PC-3 (cell line): ENCODE measurements at places on chromosomes 6 and 20.

- peaks cover 5% of the 10 kb centered on the region; the same call in 1 of the 2 replicates for H3K36me3 ChIP-seq
- no peak overlapping the region for H3K4me3 ChIP-seq
- no peak for DNase-seq
- peaks cover 31% of the 10 kb centered on the region for H3K4me1 ChIP-seq
- H3K27me3 ChIP-seq = no peaks in the 10 kb centered on the region
These were observed 9.8 kb downstream of the LYRM4 start for GRCh38 chr6:5250911-5251310.

- no peaks in the 10 kb centered on the region for H3K36me3 ChIP-seq
- H3K27me3 ChIP-seq = no peaks in the 10 kb centered on the region
- no peak overlapping the region for H3K4me3 ChIP-seq
- no peak overlapping the region for H3K27ac ChIP-seq
- H3K4me1 ChIP-seq = no peaks in the 10 kb centered on the region
These were observed 17.9 kb downstream of the RNGTT start for GRCh38 chr6:88945415-88946008.

DNA sequence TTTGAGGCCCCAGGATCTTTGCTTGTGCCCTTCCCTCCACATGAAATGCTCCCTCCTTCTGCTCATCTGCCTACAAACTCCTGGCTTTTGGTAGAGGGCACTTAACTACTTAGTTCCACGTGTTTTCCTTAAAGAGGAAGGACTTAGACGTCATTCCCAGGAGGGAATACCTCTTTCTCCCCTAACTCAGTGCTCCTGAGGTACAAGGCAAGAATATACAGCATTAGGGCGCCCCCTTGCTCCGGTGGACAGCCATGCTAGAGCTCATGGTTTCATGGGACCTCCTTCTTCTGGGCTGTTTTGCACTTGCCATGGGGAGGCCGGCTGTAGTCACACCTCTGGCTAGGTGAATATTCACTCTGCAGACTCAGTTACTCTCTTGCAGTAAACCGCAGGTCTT, 93.8 kb upstream of the LY86 start:
- H3K27ac ChIP-seq = no peak overlapping the region
- H3K4me1 ChIP-seq = no peaks in the 10 kb centered on the region
- H3K4me3 ChIP-seq = no peak overlapping the region
- H3K36me3 ChIP-seq = no peaks in the 10 kb centered on the region
- H3K27me3 ChIP-seq = peaks cover 40% of the 10 kb centered on the region
- peak; percentile 54 for DNase-seq

DNA sequence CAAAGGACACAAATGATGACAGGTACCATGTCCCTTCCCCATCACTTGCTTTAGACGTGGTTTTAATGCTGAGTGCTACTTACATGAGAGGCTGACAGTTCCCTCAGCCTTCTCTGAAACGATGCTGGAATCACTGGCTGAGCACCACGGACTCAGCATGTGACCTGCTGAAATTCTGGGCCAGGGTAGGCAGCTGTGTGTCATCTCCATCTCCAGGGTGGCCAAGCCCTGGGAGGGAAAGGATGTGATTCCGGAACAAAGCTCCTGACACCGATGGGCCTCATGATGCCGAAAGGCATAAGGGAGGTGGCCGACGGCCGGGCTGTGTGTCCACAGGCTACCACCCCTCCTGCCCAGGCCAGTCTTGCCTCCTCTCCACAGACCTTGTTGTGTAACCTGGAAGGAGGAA, 184.3 kb upstream of the CST7 start:
- no peak overlapping the region for H3K4me3 ChIP-seq
- no peak for DNase-seq
- H3K4me1 ChIP-seq = no peaks in the 10 kb centered on the region
- H3K36me3 ChIP-seq = no peaks in the 10 kb centered on the region
- H3K27me3 ChIP-seq = peaks cover 40% of the 10 kb centered on the region
- H3K27ac ChIP-seq = no peak overlapping the region

DNA sequence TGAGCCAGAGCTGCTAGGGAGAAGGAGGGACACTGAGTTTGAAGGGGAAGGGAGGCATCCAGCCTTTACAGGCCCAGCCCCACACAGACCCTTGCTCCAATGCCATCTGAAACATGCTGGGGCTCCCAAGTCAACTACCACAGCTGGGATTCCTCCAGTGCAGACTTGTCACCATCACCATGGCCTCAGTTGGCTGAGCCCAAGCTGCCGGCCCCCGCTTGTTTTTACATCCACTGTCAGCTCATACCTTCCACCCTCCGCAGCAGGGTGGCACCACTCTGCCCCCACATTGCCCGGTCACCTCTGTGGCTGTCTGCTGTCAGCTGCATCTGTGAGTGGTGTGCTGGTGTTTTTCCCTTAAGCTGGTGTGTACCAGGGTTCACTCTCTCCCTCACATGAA, 26.1 kb downstream of the GFOD1 start:
- no peak overlapping the region for H3K4me3 ChIP-seq
- no peaks in the 10 kb centered on the region for H3K27me3 ChIP-seq
- H3K4me1 ChIP-seq = peaks cover 16% of the 10 kb centered on the region
- DNase-seq = no peak

- no peak overlapping the region for H3K27ac ChIP-seq
- peaks cover 19% of the 10 kb centered on the region for H3K4me1 ChIP-seq
- no peaks in the 10 kb centered on the region for H3K36me3 ChIP-seq
- H3K27me3 ChIP-seq = no peaks in the 10 kb centered on the region
- H3K4me3 ChIP-seq = no peak overlapping the region
These were observed 80.1 kb upstream of the SHLD1 start for GRCh38 chr20:5670036-5670536.

- H3K36me3 ChIP-seq = no peaks in the 10 kb centered on the region
- no peaks in the 10 kb centered on the region for H3K27me3 ChIP-seq
- peak; percentile 15 for DNase-seq
- peaks cover 7% of the 10 kb centered on the region; the same call in 1 of the 2 replicates for H3K4me1 ChIP-seq
These were observed 188.1 kb downstream of the FOXC1 start for GRCh38 chr6:1797801-1798200.

DNA sequence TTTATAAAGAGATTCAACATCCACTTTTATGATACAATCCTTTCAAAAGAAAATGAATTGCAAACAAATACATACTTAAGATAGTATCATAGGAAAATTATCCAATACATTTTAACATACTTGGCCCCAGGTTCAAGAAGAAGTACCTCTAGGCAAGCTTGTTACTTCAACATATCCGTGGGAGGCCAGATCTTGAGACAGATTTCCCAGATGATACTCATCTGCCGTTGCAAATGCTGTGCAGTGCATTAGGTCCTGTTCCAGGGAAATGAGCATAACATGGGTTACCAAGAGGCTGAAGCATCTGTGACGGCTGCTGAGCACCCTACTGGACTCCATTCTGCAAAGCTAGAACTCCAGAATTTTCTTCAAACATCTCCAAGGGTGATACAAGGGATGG, 15.6 kb downstream of the RMND1 start:
- no peaks in the 10 kb centered on the region for H3K27me3 ChIP-seq
- H3K4me1 ChIP-seq = peaks cover 14% of the 10 kb centered on the region
- DNase-seq = no peak
- H3K4me3 ChIP-seq = no peak overlapping the region

- peaks cover 3% of the 10 kb centered on the region for H3K36me3 ChIP-seq
- H3K4me3 ChIP-seq = no peak overlapping the region
- no peaks in the 10 kb centered on the region for H3K4me1 ChIP-seq
- no peak overlapping the region for H3K27ac ChIP-seq
These were observed 51.2 kb downstream of the ORC3 start for GRCh38 chr6:87641065-87641692.

DNA sequence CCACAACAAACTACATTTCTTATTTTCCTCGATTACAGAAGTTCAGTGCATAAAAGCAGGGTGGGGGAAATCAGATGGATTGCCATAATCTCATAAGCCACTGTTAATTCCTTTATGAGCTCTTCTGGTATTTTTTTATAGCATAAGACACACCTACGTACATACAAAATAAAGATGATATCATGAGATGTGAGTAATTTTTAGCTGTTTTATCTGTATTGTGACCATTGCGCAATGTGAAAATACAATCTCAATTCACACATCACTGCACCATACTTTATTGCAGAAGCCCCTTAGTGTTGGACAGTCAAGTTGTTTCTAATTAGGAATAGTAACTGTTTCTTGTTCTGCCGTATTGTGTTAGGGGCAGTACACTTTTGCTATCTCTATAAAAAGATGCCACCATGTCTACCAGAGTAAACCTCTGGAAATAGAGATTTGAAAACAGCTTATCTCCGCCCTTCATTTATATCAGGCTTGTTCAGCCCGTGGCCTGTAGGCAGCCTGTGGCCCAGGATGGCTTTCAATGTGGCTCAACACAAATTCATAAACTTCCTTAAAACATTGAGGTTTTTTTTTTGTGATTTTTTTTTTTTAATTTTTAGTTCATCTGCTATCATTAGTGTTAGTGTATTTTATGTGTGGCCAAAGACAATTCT, 90.4 kb downstream of the FARS2 start:
- H3K4me3 ChIP-seq = no peak overlapping the region
- H3K4me1 ChIP-seq = peaks cover 11% of the 10 kb centered on the region
- no peak overlapping the region for H3K27ac ChIP-seq
- no peaks in the 10 kb centered on the region for H3K27me3 ChIP-seq
- DNase-seq = peak; percentile 19
- no peaks in the 10 kb centered on the region for H3K36me3 ChIP-seq

GRCh38 chr6:80165819-80166218, 59.3 kb downstream of the BCKDHB start:
- H3K4me1 ChIP-seq = peaks cover 19% of the 10 kb centered on the region
- no peak overlapping the region for H3K4me3 ChIP-seq
- H3K36me3 ChIP-seq = no peaks in the 10 kb centered on the region
- H3K27ac ChIP-seq = no peak overlapping the region
- no peak for DNase-seq

DNA sequence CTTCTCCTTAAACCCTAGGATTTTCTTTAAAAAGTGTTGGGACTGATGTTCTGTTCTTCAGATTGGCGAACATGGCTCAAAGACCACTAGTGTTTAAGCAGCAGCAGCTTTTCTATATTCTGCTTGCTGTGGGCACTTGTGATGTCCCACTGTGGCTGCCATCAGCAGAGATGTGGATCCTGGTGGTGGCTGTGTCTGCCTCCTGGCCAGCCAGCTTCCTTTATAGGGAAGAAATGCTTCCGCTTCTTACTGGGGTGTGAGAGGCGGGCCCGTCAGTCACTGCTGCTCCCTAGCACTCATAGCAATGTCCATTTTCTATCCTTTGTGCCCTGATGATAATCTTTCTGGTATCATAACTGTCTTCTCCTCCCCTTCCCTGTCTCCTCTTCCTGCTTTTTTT, 66.7 kb upstream of the ESR1 start:
- no peak overlapping the region for H3K4me3 ChIP-seq
- H3K4me1 ChIP-seq = no peaks in the 10 kb centered on the region
- no peak overlapping the region for H3K27ac ChIP-seq
- no peak for DNase-seq
- no peaks in the 10 kb centered on the region for H3K27me3 ChIP-seq

GRCh38 chr6:44235269-44235668, 11.6 kb upstream of the HSP90AB1 start:
- H3K27me3 ChIP-seq = no peaks in the 10 kb centered on the region
- DNase-seq = no peak
- no peak overlapping the region for H3K4me3 ChIP-seq
- H3K36me3 ChIP-seq = peaks cover 12% of the 10 kb centered on the region
- H3K27ac ChIP-seq = no peak overlapping the region

DNA sequence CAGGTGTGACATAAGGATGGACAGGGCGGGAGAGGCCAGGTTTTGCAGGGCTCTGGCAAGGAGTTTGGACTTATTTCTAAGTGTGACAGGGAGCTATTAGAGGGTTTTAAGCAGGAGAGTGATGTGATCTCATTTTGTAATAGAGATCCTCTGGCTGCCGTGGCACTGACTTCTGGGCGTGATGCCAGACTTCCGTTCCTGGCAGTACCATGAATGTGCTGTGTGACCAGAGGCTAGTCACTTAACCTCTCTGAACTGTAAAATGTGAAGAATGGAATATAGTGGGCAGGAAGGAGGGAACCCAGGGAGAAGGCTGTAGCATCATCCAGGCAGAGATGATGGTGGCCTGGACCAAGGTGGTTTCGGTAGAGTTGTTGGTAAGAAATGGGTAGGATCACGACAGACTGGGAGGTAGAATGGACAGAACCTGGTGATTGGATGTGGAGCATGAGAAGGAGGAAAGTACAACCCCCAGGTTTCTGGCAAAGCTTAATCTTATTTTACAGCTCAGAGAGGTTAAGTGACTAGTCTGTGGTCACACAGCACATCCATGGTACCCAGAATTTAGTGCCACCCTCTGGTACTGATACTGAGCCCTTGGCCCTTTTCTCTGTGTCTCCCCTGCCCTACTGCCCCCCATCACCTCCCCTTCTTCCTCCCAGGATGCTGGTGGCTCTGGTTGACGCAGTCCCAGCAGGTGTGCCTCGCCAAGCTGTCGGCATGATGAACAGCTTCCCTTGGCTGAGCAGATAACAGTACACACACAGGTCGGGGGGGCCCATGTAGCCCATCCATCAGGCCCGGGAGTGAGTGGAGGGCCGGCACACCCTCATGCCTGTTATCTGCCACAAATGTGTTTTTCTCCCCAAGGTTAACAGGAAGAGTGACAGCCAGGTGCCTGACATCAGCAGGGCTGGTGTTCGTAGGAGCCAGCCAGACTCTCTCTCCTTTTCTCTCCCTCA, 52.9 kb upstream of the CTNNBL1 start:
- H3K4me1 ChIP-seq = no peaks in the 10 kb centered on the region
- H3K4me3 ChIP-seq = no peak overlapping the region
- no peaks in the 10 kb centered on the region for H3K36me3 ChIP-seq
- peak; percentile 59 for DNase-seq
- H3K27me3 ChIP-seq = peaks cover 54% of the 10 kb centered on the region

DNA sequence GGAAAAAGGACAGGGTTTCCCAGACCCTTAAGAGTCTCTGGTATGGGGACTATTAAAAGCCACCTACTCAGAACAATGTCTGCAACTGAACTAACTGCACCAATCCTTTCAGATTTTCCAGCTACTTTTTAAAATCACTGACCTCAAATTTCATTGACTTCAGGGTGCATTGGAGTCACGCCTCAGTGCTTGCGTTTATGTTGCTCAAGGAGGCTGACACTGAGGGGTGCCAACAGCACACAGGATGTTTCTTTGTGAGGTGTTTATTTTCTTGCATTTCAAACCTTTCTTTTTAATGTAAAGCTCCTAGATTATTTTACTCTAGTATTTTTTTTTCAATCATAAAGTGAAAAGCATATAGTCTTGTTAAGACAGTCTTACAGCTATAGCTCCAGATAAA, 402.0 kb upstream of the SLC35B3 start:
- no peak overlapping the region for H3K4me3 ChIP-seq
- no peak overlapping the region for H3K27ac ChIP-seq
- H3K36me3 ChIP-seq = no peaks in the 10 kb centered on the region
- H3K27me3 ChIP-seq = peaks cover 71% of the 10 kb centered on the region

- H3K36me3 ChIP-seq = no peaks in the 10 kb centered on the region
- DNase-seq = peak; percentile 93
- H3K4me3 ChIP-seq = no peak overlapping the region
- peak overlapping the region; percentile 99 for H3K27ac ChIP-seq
- H3K4me1 ChIP-seq = peaks cover 44% of the 10 kb centered on the region
These were observed 61.1 kb upstream of the SLC22A16 start for GRCh38 chr6:110537208-110538123.

DNA sequence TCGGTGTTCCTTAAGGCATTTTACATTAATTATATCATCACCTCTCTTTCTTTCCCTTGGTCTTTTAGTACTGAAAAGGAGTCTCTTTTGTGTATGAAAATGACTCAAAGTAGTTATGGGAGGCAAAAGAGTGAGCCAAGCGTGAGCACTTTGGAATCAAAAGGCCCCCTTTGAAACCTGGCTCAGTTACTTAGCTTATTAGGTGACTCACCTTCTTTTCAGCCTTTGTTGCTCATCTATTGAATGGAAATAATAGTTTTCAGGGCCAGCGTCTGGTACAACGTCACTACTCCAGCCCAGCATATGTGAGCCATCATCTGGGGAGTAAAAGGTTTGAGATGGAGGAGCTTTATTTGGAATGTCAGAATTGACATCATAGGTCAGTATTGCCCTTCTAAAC, 147.4 kb upstream of the SCGN start:
- no peaks in the 10 kb centered on the region for H3K36me3 ChIP-seq
- no peaks in the 10 kb centered on the region for H3K27me3 ChIP-seq
- no peak overlapping the region for H3K27ac ChIP-seq
